ENCODE measurements at places on chromosomes 7 and 10.

- DNase-seq = no peak
These were observed 50.6 kb upstream of the SRPK2 start for GRCh38 chr7:105439174-105439893.

- no peak for DNase-seq
These were observed 9.2 kb downstream of the ZNF488 start for GRCh38 chr10:47374611-47375536.

- DNase-seq = no peak
These were observed 54.6 kb downstream of the VSTM2A start for GRCh38 chr7:54596747-54597146.

- no peak for DNase-seq
These were observed 289.4 kb downstream of the EXOC4 start for GRCh38 chr7:133542209-133542780.
